CD4-positive, alpha-beta T cell treated with Interleukin-12 subunit alpha and Interleukin-12 subunit beta, for 1 hour (primary cell): ENCODE measurements at places on chromosomes 2 and 18.
A peak's percentile ranks its signal among the peaks of the same experiment; 100 is the strongest.

DNA sequence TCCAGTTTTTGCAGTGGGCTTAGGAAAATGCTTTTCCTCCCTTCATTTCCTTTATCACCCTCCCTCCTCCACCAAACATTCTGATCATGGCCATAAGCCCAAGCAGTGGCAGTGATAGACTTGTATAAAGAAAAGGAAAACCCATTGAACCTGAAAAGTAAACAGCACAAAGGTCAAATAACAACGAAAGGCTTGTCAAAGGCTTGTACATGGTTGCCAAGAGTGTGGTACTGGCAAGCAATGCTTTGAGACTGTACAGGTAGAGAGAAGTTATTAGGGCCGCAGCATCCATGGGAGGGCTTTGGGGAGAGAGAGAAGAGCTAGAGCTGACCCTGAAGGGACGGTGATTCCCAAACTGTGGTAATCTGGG lies 2.1 kb upstream of the VWA3B start:
- DNase-seq, result no peak

- DNase-seq, result no peak
These were observed 80.8 kb downstream of the TGIF1 start for GRCh38 chr18:3530807-3531206.

- no peak for DNase-seq
These were observed 146.0 kb upstream of the SOX11 start for GRCh38 chr2:5546181-5546580.

GRCh38 chr2:149152469-149152953 lies 114.0 kb downstream of the LYPD6B start:
- peak; percentile 5 for DNase-seq

DNA sequence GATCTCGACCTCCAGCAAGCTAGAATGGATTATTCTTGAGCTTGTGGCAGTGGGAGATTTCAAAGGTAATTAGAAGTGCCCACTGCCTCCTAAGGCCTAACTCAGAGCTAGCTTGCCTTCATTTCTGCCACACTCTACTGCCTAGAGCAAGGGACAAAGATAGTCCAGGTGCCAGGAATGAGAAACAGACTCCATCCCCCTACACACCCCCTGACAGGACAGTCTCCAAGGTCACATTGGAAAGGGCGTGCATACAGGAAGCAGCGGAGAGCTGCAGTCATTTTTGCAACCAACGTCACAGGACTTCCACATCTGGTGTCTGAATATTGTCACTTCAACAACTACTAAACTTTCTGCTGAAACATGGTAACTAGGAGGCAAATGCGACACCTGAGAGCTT lies 101.0 kb upstream of the SH3BP4 start:
- no peak for DNase-seq

GRCh38 chr2:167240671-167241070 lies 352.4 kb downstream of the XIRP2 start:
- no peak for DNase-seq

- DNase-seq, result no peak
These were observed 3.9 kb downstream of the APOB start for GRCh38 chr2:21039979-21040467.

DNA sequence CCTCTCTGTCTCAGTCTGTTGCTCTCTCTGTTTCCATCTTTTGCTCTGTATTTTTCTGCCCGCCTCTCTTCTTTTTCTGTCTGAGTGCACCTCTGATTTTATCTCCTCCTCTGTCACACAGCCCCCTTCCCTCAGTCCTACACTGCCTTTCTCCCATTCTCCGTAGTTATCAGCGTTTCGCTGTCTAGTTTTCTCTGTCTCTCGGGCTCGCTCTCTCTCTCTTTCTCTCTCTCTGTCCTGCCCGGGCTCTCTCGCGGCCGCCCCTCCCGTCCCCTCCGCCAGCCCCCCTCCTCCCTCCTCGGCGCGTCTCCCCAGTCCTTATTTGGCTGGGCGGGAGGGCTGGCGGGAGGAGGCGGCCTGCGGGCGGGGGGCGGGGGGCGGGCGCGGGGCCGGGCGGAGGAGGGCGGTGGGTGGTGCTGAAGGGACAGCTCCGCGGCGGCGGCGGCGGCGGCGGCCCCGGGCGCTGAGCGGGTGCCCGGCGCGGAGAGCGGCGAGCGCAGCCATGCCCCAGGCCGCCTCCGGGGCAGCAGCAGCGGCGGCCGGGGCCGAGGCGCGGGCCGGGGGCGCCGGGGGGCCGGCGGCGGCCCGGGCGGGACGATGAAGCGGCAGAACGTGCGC lies at the start of gene KCNK3:
TSS of gene KCNK3 (plus strand) at position 444 of the 618 bp plus-strand sequence. CDS start at position 598, 154 bp downstream.
- DNase-seq, result peak; percentile 21

DNA sequence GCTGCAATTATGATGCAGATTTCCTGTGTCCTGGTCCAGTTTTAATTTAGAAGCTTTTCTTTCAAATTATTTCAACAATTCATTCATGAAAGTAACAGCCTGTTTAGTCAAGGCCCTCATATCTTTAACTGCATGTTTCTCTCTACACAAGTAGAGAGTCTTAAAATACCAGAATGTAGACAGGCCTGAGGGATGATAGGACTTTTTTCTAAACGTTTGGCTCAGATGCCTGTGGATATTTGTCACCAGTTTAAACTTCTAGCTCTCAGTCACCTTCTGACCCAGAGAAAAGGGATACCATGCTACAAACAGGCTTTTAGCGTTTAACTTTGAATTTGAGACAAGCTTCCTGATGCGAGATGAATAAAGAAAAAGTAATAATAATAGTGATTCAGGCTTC lies 15.7 kb downstream of the COL5A2 start:
- no peak for DNase-seq

GRCh38 chr2:84972207-84972783 lies 1.3 kb downstream of the KCMF1 start:
- DNase-seq, result no peak

GRCh38 chr2:2542316-2542715 lies 211.2 kb upstream of the MYT1L start:
- DNase-seq, result no peak

- no peak for DNase-seq
These were observed 254.2 kb downstream of the RIT2 start for GRCh38 chr18:42861271-42861670.

- no peak for DNase-seq
These were observed 81.0 kb upstream of the EPAS1 start for GRCh38 chr2:46216213-46216612.

- peak; percentile 54 for DNase-seq
These were observed 61.3 kb upstream of the ITSN2 start for GRCh38 chr2:24421668-24422067.

GRCh38 chr2:211251016-211251415 lies 694.6 kb downstream of the CPS1 start:
- no peak for DNase-seq

- DNase-seq, result no peak
These were observed 51.7 kb downstream of the GFPT1 start for GRCh38 chr2:69335311-69335710.

GRCh38 chr2:160465002-160465401 lies 28.6 kb downstream of the RBMS1 start:
- DNase-seq, result no peak

- peak; percentile 21 for DNase-seq
These were observed 412 bp downstream of the GPD2 start for GRCh38 chr2:156436497-156437085.
